Fibroblast of mammary gland (primary cell): ENCODE measurements at places on chromosomes 11 and 22.

GRCh38 chr11:96189351-96189750 lies 153.6 kb downstream of the MAML2 start:
- DNase-seq = no peak

- DNase-seq = peak; percentile 28
Measured at GRCh38 chr11:18853086-18853720, 61.6 kb upstream of the PTPN5 start.

DNA sequence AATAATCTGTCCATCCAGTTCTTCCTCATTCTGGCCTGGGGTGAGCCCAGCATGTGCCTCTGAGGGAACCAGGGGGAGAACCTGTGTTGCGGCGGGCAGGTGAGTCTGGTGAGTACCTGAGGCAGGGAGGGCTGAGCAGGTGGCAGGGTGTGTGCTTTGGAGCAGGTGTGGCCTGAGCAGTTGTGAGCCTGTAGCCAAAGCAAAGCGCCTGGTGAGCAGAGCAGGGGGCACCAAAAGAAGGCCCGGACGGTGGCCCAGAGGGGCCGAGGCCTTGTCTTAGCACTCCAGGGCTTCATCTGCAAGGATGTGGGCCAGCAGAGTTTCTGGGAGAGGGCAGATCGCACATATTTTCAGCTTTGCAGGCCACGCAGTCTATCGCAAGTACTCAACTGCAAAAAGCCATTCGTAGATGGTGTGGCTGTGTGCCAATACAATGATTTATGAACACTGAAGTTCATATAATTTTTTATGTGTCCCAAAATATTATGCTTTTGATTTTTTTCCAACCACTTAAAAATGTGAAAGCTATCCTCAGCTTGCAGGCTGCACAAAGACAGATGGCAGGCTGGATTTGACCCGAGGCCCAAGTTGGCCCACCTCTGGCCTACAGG lies 8.7 kb downstream of the GLB1L2 start:
- DNase-seq = no peak

DNA sequence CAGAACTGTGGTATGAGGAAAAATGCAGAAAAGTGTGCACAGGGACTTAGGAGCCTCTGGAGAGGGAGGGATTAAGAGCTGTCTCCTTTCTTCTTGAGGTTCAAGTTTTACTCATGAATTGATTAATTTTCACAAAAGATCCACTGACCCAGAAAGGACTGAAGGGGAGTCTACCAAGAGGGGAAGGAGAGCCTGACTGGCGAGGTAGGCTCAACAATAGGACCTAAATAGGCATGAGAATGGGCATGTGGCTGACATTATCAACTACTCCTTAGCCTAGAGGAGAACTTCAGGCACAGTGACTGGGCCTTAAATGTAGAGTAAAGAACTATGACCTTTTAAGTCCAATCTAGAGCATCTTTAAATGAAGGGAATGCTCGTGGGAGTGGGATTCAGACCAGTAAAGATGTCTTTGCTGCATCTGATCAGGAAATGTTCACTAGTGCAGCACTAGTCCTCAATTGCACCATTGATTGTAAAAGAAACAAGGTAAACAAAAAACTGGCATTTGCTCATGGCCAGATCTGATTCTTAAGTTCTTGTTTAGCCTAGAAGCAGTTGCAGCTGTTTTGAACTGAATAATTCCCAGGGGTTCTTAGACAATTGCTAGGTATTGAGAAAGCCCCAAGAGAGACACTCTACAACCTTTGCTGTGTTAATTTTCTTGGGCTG lies 135.6 kb downstream of the RAB38 start:
- DNase-seq = no peak

- no peak for DNase-seq
Measured at GRCh38 chr22:29079218-29079901, 6.5 kb downstream of the KREMEN1 start.
